ENCODE measurements at places on chromosomes 5 and 9. TPM values are rescaled to one million over a fixed set of nuclear protein-coding genes. Genes with fewer than 3 reads are reported as not detected.

DNA sequence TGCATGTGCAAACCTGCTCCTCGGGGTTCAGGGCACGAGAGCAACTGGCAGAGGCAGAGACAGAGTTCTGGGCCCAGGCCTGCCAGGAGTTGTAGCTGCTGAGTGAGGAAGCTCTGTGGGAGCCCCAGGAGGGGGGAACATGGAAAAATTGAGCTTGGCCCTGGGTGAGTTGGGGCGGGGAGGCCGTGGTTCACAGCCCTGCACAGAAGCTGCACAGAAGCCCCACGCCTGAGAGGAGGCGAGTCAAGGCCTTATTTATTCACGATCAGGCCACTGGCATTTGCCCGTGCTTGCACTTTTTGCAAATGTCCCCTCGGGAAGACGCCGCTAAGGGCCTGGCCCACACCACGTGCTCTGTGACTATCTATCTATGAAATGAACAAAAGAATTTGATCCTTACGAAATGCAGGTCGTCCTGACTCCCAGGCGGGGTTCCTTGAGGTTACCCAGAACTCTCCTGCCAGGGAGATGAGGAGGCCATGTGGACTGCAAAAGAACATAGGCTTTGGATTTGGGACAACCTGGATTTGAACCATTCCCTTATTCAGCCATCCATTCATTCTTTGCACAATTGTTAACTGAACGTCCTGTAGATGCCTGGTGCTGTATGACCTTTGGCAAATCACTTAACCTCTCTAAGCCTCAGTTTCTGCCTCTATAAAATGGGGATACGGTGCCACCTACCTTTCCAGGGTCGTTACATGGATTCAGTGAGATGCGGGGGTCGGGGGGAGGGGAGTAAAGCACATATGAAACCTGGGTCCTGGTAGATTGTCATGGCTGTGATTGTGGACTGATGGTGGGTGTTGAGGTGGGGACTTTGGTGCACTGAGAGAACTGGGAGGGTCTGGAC, 17.9 kb downstream of the COL27A1 start:
- no peak for DNase-seq

DNA sequence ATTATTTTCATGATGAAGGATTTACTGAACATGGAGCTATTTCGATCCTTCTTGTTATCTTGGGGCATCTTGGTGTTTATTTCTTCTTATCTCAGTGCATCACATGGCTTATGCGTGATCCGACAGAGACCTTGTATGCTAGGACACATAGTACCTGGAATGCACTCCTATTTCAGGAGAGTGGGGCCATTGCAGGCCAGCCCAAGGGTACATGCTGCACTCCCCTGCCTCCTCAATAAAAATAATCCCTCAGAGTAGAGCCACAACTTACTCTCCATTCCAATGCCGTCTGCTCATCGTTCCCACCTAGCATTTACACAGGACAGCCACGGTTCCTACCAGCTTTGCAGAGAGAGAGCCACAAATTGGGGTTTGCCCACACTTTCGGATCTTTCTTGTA, 43.5 kb downstream of the PCSK5 start:
- no peak for DNase-seq

GABBR2 gene
- total RNA-seq, result 45.3 TPM

SPINK6 gene
- not detected for total RNA-seq

GFRA3 gene
- 0.09 TPM for total RNA-seq

Measured in cerebellum (tissue), 4 donors.